CD8-positive, alpha-beta memory T cell (primary cell): ENCODE measurements at places on chromosomes 2 and 18.

GRCh38 chr2:8491296-8492027 is 190.4 kb upstream of the ID2 start:
- peaks cover 30% of the 10 kb centered on the region for H3K4me1 ChIP-seq
- no peaks in the 10 kb centered on the region for H3K36me3 ChIP-seq
- H3K4me3 ChIP-seq: no peak overlapping the region
- H3K27me3 ChIP-seq: no peaks in the 10 kb centered on the region

DNA sequence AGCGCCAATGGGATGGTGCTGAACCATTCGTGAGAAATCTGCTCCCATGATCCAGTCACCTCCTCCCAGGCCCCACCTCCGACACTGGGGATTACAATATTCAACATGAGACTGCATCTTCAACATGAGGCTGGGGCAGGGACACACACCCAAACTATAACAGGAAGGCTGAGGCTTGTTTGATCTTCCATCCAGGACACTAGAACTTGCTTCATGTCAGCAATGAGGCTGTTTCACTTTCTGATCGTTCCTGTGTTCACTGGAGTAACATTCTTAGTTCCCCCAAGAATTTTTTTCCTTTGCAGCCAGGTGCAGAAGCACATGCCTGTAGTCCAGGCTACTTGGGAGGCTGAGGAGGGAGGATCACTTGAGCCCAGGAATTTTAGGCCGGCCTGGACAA is 30.8 kb upstream of the SOX11 start:
- H3K27me3 ChIP-seq: no peaks in the 10 kb centered on the region
- H3K27ac ChIP-seq: no peak overlapping the region
- H3K4me1 ChIP-seq: no peaks in the 10 kb centered on the region

DNA sequence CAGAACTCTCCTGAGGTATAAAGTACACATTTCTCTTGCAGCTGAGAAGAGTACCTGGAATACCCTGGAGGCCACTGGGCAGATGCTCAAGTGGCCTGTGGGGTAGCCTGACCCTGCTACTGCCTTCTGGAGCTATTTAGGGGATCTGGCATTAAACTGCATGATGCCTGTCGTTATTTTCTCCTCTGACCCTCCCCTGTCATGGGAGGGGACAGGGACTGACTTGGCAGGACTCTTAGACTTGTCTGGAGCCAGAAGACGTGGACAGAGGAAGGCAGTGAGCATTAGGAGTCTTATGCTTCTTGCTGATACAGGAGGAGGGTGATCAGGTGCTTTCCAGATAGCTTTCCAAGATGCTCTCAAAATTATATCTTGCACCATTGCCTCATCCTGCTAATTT is 24.8 kb downstream of the CNRIP1 start:
- no peaks in the 10 kb centered on the region for H3K36me3 ChIP-seq
- no peak overlapping the region for H3K27ac ChIP-seq

DNA sequence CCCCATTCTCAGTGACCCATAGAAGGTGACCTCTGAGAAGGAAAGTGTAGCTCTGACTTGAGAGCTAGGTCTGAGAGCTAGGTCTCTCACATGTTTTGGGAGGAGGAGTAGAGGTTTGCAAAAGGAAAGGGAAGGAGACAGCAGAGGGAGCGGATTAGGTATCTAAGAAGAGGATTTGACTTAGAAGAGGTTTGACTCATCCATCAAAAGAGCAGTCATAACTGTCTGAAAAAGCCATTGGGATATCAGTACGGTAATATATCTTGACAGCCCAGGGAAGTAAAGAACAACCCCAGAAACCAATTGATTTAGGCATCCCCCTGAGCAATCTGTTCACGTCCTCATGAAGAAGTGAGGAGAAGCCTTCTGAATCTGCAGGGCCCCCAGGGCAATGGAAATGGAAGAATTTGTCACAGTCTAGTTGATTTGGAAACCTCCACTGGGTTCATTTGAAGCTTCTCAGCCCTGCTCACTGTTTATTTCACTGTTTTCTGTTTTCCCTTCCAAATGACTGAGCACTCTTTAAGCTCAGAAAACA is 19.3 kb downstream of the OXER1 start:
- H3K36me3 ChIP-seq: no peaks in the 10 kb centered on the region
- H3K4me1 ChIP-seq: no peaks in the 10 kb centered on the region
- H3K27ac ChIP-seq: no peak overlapping the region
- no peak overlapping the region for H3K4me3 ChIP-seq

DNA sequence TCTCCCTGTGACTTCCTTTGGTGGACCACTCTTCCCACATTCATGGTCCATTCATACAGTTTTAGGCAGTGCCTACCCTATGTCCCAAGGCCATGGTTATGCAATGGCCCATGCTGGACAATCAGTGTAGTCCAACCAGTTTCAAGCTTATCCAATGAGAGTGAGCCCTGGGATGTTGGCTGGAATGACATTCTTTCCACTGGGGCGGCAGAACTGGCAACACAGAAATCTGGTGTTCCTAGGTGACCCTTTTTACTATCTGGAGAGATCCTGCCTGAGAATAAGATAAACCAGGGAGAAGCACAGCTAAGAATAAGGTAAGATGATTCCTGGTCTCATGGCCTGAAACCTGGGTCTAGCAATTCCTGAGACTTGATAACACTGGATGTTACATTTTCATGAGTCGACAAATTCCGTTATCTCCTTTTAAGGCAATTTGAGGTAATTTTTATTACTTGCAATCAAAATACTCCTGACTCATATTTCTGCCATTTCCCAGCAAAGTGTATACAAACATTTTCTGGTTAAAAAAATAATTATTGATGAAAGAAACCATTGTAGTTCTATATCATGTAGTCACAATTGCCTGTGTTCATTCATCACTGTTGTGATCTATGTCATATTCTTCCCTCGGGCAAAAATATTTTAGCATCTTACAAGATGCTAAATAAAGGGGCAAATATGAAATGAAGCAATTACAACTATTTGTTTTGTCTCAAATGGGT is 271.5 kb upstream of the LYPD1 start:
- no peak for DNase-seq
- no peaks in the 10 kb centered on the region for H3K36me3 ChIP-seq
- no peaks in the 10 kb centered on the region for H3K27me3 ChIP-seq

- DNase-seq: no peak
- H3K4me3 ChIP-seq: no peak overlapping the region
- peaks cover 14% of the 10 kb centered on the region for H3K4me1 ChIP-seq
- no peaks in the 10 kb centered on the region for H3K27me3 ChIP-seq
- no peak overlapping the region for H3K27ac ChIP-seq
Observed at GRCh38 chr2:64612575-64613195, 41.0 kb downstream of the SERTAD2 start.

DNA sequence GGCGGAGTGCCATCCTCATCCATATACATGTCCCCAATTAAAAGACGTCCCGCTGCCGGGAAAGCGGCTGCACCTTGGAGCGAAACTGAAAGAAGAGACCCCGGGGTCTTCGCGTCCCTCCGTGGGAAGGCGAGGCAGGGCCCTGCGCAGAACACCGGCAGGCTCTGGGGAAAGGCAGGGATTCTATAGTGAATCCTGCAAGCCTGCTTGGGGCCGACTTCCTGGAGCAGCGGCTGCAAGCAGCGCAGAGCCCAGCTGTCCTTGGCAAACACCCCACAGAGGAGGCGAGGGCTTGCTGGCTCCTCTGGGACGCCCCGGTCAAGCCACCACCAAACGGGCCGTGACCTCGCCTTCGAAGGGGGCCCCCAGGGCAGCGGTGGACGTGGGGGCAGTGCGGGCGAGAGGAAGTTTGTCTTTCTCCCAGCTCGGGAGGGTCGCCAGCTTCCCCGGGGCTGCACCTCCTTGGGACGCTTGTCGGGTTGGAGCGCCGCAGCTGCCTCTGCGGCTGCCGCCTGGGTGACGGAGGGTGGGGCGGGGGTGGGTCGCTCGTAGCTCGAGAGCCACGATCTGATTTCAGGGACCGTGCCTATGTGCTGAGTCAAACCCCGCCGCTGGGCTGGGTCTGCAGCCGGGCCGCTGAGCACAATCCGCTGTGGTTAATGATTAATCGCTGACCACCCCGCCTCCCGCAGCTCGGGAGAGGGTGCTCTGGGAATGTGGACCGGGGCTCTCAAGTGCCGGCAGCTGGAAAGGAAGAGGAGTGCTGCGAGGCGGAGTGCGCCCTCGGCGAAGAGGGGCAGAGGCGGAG is 486 bp upstream of the GPR39 start:
- DNase-seq: no peak
- H3K27ac ChIP-seq: no peak overlapping the region
- H3K27me3 ChIP-seq: no peaks in the 10 kb centered on the region
- H3K4me1 ChIP-seq: no peaks in the 10 kb centered on the region

DNA sequence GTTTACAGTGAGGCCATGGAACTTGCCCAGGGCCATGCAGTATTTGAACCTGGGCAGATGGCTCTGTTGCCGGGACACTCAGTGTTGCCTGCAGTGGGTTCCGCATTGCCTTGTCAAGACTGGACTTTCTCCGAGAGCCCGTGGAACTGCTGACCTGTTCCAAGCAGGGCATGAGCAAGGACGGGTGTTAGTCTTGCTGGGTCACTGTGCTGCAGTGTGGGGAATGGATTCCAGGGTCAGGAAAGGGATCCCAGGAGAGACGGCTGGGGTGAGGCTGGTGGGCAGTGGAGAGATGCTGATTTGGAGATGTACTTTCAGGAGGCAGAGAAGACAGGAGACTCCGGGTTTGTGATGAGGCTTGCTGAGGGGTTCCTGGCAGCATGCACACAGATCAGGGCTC is 348.7 kb upstream of the HS6ST1 start:
- H3K4me3 ChIP-seq: no peak overlapping the region
- no peak for DNase-seq
- no peaks in the 10 kb centered on the region for H3K27me3 ChIP-seq
- no peaks in the 10 kb centered on the region for H3K4me1 ChIP-seq
- no peaks in the 10 kb centered on the region for H3K36me3 ChIP-seq

DNA sequence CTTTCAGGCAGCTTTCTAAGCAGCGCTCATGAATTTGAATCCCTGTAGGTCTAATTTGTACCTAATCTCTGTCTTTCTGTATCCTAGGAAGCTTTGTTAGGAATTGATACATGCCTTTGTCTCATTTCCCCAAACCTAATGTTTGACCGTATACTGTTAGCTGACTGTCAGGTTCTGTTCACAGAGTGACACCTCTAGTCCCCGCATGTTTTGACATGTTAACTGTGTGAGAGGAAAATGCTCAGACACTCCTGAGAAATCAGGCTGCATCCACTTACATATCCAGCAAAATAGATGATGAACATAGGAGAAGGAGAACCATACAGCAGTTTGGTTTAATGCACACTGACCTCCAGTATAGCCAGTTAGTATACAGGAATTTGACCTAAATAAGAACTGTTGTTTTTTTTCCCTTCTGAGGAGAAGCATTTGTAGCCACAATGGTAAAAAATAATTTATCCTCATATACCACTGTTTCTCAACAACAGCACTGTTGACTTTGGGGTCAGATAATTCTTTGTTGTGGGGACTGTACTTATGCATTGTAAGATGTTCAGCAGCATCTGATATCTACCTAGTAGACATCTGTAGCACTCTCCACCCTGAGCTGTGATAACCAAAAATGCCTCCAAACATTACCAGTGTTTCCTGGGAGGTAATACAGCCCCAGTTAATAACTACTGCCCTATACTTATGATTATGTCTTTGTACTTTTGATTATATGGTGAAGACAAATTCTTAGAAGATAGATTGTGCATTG is 130.9 kb downstream of the NCOA1 start:
- H3K4me1 ChIP-seq: no peaks in the 10 kb centered on the region
- DNase-seq: no peak
- no peak overlapping the region for H3K4me3 ChIP-seq
- no peaks in the 10 kb centered on the region for H3K27me3 ChIP-seq

DNA sequence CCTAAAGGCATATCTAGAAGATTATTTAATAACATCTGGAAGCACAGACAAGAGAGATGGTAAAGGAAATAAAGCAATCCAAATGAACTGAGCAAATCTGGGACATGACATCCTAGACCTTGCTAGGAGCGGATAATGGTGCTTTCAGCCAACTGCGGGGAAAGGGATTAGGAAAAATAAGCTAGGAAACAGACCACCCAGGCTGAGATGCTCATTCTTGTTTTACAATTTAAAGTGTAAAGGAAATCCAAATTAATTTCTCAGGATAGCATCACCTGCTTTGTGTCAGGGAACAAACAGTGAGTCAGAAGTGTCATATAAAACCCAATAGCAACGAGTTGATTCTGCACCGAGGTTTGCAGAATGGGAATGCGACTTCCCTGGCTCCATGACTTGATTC is 112.5 kb upstream of the CXCR4 start:
- H3K27me3 ChIP-seq: no peaks in the 10 kb centered on the region
- no peak overlapping the region for H3K4me3 ChIP-seq
- H3K4me1 ChIP-seq: peaks cover 15% of the 10 kb centered on the region
- no peak overlapping the region for H3K27ac ChIP-seq
- no peak for DNase-seq
